ENCODE measurements at places on chromosomes 5 and 9.

GRCh38 chr5:142078221-142078620, 30.4 kb upstream of the NDFIP1 start:
- DNase-seq = no peak

DNA sequence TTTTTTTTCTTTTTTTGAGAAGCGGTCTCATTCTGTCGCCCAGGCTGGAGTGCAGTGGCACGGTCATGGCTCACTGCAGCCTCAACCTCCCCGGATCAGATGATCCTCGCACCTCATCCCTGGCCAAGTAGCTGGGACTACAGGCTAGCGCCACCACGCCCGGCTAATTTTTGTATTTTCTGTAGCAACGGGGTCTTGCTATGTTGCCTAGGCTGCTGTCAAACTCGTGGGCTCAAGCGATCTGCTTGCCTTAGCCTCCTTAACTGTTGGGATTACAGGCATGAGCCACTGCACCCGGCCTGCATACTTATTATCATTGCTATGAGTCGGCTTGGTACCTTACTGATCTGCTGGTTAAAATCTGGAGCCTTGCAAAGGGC, 790 bp upstream of the IARS1 start:
- no peak for DNase-seq

DNA sequence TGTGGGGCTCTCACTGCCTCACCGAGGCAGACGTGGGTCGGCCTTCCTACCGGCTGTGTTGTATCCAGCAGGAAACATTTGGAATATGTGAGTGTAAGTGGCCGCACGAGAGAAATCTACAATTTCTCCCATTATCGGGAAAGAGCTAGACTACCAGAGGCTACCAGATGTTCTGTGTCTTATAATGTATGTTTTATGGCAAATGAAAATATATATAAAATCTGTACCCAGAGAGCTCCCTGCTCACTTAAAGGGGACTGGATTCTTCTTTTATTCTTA, 69.5 kb upstream of the PITX1 start:
- no peak for DNase-seq

- no peak for DNase-seq
Observed at GRCh38 chr5:126778675-126779403, 1.9 kb downstream of the LMNB1 start.

DNA sequence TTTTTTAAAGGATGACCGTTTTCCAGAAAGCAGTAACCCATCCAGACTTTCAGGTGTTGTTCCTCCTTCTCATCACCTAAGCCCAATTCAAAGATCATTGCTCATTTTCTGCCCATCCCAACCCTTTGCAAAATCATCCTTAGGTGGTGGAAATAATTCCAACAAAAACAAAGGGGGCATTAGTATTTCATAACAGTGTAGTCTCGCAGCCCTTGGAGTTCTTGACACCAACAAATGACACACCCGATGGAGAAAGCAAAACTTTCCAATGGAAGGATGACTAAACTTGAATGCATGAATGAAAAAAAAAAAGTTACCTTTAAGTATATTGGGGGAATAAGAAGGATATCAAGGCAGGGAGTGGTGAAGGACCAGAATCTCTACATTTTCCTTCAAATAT, 117.0 kb downstream of the PAPPA start:
- DNase-seq = no peak

DNA sequence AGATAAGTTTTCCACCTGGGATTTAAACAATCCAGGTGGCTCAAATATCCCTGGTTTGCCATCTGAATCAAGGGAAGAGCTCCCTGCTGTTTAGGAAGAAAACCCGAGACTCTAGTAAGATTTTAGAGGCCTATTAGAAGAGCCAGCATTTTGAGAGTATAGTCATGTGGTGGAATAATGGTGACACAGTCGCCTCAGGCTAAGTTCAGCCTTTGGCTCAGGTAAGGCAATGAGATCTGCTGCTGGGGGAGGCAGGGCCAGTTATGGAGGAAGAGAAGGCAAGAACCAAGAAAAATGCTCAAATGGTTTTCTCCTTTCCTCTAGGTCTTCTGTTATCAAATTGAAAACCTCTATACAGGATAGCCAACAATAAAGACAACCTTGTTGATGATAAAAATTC, 16.2 kb downstream of the RAD1 start:
- no peak for DNase-seq

- DNase-seq = no peak
Observed at GRCh38 chr9:130018265-130018664, 24.7 kb downstream of the FNBP1 start.

DNA sequence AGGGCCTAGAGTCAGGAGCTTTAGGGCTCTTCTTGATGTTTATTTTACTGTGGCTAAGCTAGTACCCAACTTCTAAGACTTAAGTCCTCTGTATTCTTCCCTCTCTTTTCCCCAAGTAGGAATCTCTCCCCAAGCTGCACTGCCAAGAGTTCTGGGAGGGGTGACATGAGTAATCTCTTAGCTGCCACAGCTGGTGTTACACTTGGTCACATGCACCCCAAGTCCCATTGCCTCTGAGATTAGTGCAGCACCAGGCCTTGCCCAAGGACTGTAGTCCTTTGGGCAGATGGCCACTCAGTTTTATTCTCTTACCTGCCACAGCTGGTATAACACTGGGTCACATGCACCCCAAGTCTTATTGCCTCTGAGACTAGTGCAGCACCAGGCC, 114.7 kb upstream of the RIOK2 start:
- DNase-seq = no peak

DNA sequence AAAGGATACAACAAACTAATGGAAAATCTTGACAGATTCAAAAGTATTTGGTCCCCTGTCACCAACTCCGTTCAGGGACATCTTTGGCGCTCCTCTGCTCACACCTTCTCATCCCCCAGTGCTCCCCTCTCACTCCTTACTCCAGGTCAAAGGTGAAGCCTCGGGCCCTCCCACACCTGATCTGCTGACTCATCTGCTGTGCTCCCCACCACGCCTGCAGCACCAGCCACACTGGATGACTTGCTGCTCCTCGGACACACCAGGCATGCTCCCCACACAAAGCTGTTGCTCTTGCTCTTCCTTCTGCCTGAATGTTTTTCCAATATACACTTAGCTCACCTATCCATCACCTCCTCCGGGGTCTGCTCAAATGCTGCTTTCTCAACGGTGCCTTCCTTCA, 123.4 kb downstream of the ESM1 start:
- no peak for DNase-seq

- no peak for DNase-seq
Observed at GRCh38 chr5:125337294-125337693, 590.9 kb upstream of the ZNF608 start.

- DNase-seq = no peak
Observed at GRCh38 chr5:72604111-72604797, 97.0 kb upstream of the ZNF366 start.

DNA sequence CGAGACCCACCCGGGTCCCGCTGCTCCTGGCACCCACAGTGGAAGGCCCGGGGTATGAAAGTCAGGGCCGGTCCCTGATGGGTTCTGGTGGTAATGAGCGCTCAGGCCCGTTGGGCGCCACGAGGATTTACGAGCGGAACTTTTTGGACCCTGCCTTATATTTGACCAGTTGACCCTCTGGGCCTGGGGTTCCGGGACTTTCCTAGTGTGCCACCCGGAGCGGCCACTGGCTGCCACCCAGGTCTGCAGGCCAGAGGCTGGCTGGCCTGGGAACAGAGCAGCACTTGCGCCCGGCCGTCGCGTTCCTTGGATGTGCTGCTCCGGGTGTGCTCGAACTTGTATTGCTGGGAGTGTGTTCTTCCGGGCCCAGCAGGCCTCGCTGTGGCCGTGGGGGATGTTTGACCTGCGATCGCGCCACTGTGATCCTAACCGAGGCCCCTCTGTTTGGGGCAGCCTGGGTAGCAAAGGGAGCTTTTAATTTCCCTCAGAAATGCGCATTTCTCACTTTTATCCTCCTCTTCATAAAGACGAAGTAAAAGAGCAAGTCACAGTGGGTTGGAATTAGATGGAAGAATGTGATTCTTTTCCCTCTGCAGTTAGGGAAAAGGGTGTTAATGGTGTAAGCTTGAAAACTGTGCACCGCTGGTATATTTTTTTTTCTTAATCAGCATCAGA, 1.2 kb downstream of the F2RL1 start:
- no peak for DNase-seq
